Body of pancreas (tissue), 4 donors: ENCODE measurements at places on chromosomes 16 and 17. TPM values are rescaled to one million over a fixed set of nuclear protein-coding genes. Genes with fewer than 3 reads are reported as not detected.

GRCh38 chr16:735982-736453, 4.8 kb downstream of the CIAO3 start:
- H3K27ac ChIP-seq = no peak overlapping the region
- no peak for DNase-seq
- H3K27me3 ChIP-seq = no peaks in the 10 kb centered on the region
- no peak overlapping the region for H3K4me3 ChIP-seq
- H3K4me1 ChIP-seq = peaks cover 12% of the 10 kb centered on the region
- peaks cover 15% of the 10 kb centered on the region for H3K36me3 ChIP-seq

DNA sequence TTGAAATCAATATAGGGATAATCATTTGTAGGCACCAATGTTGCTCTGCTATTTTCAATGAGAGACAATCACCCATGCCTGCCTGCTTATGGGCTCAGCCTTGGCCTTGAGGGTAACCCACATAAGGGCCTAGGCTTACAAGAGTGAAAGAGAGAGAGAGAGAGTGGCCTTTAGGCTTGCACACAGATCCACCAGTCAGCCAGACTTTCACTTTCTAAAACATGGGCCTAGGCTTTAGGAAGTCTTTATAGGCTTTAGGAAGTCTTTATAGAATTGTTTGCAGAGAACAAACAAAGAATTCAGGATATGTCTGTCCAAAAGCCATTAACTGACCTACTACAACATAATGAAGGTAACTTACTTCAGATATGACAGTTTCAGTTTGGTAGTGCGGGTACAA, 3.4 kb downstream of the ABCA9 start:
- no peaks in the 10 kb centered on the region for H3K36me3 ChIP-seq
- no peaks in the 10 kb centered on the region for H3K27me3 ChIP-seq
- no peak overlapping the region for H3K27ac ChIP-seq
- no peak for DNase-seq

GRCh38 chr17:77491921-77492445, 351.2 kb downstream of the SEC14L1 start:
- no peaks in the 10 kb centered on the region for H3K27me3 ChIP-seq
- no peak overlapping the region for H3K4me3 ChIP-seq
- H3K36me3 ChIP-seq = peaks cover 9% of the 10 kb centered on the region
- no peak for DNase-seq

DNA sequence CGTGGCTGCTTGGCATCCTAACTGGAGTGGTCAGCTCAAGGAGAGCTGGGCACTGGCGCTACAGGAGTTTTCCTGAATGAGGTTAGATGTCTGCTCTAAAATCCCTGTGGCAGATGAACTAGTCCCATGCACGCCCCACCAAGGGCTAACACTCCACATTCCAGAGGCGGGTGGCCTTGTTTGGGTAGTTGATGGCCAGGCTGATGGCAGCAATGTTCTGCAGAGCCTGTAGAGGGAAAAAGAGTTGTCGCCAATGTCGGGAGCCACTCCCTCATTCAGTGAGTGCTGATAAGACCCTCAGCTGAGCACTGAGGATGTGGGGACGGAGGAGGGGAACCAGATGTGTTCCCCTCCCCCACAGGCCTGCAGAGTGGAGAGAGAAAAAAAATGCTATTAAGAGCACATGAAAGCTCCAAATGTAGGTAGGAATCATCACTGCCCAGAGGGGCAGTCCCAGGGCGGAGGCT, 42.5 kb upstream of the ATP2A3 start:
- H3K27ac ChIP-seq = no peak overlapping the region
- H3K4me3 ChIP-seq = no peak overlapping the region
- H3K36me3 ChIP-seq = peaks cover 22% of the 10 kb centered on the region

- no peak overlapping the region for H3K27ac ChIP-seq
- no peaks in the 10 kb centered on the region for H3K27me3 ChIP-seq
- H3K4me3 ChIP-seq = no peak overlapping the region
- no peaks in the 10 kb centered on the region for H3K4me1 ChIP-seq
Measured at GRCh38 chr17:5769593-5770354, 185.5 kb upstream of the NLRP1 start.

GRCh38 chr16:728131-728889, 1.4 kb downstream of the HAGHL start:
- no peak overlapping the region for H3K4me3 ChIP-seq
- H3K27me3 ChIP-seq = no peaks in the 10 kb centered on the region

GRCh38 chr16:9950658-9951057, 231.6 kb downstream of the GRIN2A start:
- H3K4me3 ChIP-seq = no peak overlapping the region
- H3K27me3 ChIP-seq = no peaks in the 10 kb centered on the region
- H3K4me1 ChIP-seq = no peaks in the 10 kb centered on the region
- H3K36me3 ChIP-seq = no peaks in the 10 kb centered on the region
- no peak overlapping the region for H3K27ac ChIP-seq

DNA sequence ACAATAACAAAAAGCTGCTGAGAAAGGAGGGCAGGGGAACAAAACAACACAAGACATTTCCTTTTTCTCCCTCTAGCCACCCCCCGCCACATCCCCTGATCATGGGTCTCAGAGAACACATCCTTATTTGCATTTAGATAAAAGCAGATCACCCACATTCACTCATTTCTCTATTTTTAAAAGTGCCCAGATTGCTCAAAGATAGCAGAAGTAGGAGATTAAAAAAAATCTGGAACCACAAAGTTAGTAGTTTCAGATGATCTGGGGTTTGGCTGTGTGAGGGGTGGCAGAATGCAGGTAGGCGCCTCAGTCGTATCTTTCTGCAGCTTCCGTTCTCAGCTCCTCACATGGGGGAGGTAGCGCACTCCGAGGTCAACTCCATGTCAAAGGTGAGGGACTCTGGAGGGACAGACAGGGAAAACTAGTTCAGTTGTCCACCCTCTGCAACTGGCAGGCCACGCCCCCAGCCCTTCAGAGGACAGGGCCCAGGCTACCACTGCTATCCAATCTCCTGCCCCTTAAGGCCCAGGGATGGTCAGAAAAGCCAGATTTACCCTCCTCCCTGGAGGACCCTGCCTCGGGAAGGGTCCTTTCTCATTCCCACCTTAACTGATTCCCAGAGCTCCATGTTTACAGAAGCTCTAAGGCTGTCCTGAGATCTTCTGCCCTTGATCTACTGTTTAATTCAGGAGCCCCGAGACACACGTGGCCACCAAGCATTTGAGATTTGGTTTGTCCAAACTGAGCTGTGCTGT, 27.3 kb downstream of the STAT5A start:
- no peak overlapping the region for H3K4me3 ChIP-seq
- DNase-seq = no peak
- no peak overlapping the region for H3K27ac ChIP-seq
- peaks cover 30% of the 10 kb centered on the region for H3K4me1 ChIP-seq

DNA sequence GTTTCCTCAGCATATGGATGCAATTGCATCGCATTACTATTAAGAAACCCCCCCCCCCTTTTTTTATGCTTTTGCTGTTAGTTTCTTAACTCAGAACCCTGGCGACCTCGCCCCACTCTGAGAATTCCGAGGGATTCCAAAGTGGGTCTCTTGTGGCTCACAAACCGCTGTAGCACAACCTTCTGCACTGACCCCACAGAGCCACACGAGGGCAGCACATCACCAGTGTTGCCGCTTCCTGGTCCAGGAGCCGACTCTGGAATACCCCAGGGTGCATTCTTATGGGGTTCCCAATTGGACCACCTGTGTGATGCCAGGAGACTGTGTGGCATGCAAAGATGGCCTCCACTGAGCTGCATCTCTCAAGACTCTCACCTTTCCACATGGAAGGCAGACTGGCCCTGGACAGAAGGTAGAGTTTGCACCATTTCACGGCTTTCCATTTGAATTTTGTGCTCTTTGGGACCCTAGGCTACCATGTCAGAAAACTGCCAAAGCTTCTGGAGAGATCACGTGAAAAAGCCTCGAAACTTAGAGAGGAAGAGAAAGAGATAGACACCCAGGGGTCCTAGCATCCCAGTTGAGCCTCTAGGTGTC, 432.7 kb upstream of the ASIC2 start:
- H3K36me3 ChIP-seq = no peaks in the 10 kb centered on the region
- H3K27ac ChIP-seq = no peak overlapping the region
- peak; percentile 42 for DNase-seq
- no peaks in the 10 kb centered on the region for H3K4me1 ChIP-seq

- H3K4me3 ChIP-seq = no peak overlapping the region
- DNase-seq = no peak
- H3K27ac ChIP-seq = no peak overlapping the region
- no peaks in the 10 kb centered on the region for H3K27me3 ChIP-seq
- no peaks in the 10 kb centered on the region for H3K4me1 ChIP-seq
- H3K36me3 ChIP-seq = no peaks in the 10 kb centered on the region
Measured at GRCh38 chr16:65600046-65600445, 478.2 kb upstream of the CDH11 start.

- no peak overlapping the region for H3K4me3 ChIP-seq
- no peaks in the 10 kb centered on the region for H3K36me3 ChIP-seq
- no peaks in the 10 kb centered on the region for H3K27me3 ChIP-seq
- H3K4me1 ChIP-seq = no peaks in the 10 kb centered on the region
- H3K27ac ChIP-seq = no peak overlapping the region
Measured at GRCh38 chr17:60333628-60334031, 58.3 kb downstream of the USP32 start.

DNA sequence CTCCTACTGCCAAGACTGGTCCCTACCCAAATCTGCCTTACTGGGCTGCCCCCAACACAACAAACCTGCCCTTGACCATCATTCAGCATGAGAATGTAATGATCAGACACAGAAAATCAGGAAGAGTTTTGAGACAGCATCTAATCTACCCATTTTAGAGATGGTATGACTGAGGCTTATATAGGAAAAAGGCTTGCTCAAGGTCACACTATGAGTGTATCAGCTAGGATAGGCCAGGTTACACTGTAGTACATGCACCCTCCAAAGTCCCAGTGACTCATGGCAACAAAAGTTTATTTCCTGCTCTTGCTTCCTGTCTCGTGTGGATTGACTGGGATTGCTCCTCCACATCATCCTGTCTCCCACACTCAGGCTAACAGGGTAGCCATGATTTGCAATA, 27.9 kb downstream of the NLRC5 start:
- DNase-seq = no peak
- no peak overlapping the region for H3K27ac ChIP-seq
- no peak overlapping the region for H3K4me3 ChIP-seq
- H3K4me1 ChIP-seq = no peaks in the 10 kb centered on the region
- no peaks in the 10 kb centered on the region for H3K27me3 ChIP-seq
- no peaks in the 10 kb centered on the region for H3K36me3 ChIP-seq

DNA sequence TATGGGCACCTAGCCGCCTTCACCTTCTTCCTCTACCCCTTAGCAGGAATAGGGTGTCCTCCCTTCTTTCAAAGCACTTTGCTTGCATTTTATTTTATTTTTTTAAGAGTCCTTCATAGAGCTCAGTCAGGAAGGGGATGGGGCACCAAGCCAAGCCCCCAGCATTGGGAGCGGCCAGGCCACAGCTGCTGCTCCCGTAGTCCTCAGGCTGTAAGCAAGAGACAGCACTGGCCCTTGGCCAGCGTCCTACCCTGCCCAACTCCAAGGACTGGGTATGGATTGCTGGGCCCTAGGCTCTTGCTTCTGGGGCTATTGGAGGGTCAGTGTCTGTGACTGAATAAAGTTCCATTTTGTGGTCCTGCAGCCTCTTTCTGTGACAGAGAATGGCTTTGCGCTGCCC, 4.6 kb downstream of the TMUB2 start:
- peaks cover 8% of the 10 kb centered on the region for H3K36me3 ChIP-seq
- no peaks in the 10 kb centered on the region for H3K27me3 ChIP-seq
- DNase-seq = no peak

- H3K4me1 ChIP-seq = peaks cover under 1% of the 10 kb centered on the region
- no peaks in the 10 kb centered on the region for H3K36me3 ChIP-seq
- no peak overlapping the region for H3K27ac ChIP-seq
Measured at GRCh38 chr17:72192800-72193192, 72.0 kb downstream of the SOX9 start.

- H3K27ac ChIP-seq = no peak overlapping the region
- no peak for DNase-seq
- H3K27me3 ChIP-seq = no peaks in the 10 kb centered on the region
Measured at GRCh38 chr16:70512456-70512855, 10.9 kb downstream of the COG4 start.

GRCh38 chr17:55962951-55963401, 190.3 kb upstream of the ANKFN1 start:
- no peaks in the 10 kb centered on the region for H3K27me3 ChIP-seq
- no peak overlapping the region for H3K4me3 ChIP-seq
- H3K36me3 ChIP-seq = no peaks in the 10 kb centered on the region
- no peaks in the 10 kb centered on the region for H3K4me1 ChIP-seq
- peak; percentile 8 for DNase-seq

GRCh38 chr17:14352136-14352535, 51.3 kb downstream of the HS3ST3B1 start:
- no peaks in the 10 kb centered on the region for H3K36me3 ChIP-seq
- no peak overlapping the region for H3K27ac ChIP-seq
- H3K4me3 ChIP-seq = no peak overlapping the region
- no peaks in the 10 kb centered on the region for H3K4me1 ChIP-seq
- DNase-seq = no peak
- H3K27me3 ChIP-seq = no peaks in the 10 kb centered on the region

Gene GDPD1
- 2.3 TPM for total RNA-seq

Gene NXN
- total RNA-seq = 24.4 TPM

Gene MSI2
- total RNA-seq = 21.1 TPM

Gene GUCY2D
- not detected for total RNA-seq

Gene TLCD1
- 3.1 TPM for total RNA-seq

Gene MMP28
- 15.2 TPM for total RNA-seq

Gene KIF18B
- 0.26 TPM for total RNA-seq

Gene CD7
- total RNA-seq = not detected
